ENCODE measurements at places on chromosomes 6 and 20. TPM values are rescaled to one million over a fixed set of nuclear protein-coding genes. Genes with fewer than 3 reads are reported as not detected.

The NR2E1 gene
- not detected for total RNA-seq

The SNAI1 gene
- total RNA-seq, result 1.8 TPM

The CLPSL1 gene
- total RNA-seq, result not detected

The TNFRSF21 gene
- 2.1 TPM for total RNA-seq

The VPS52 gene
- total RNA-seq, result 42.7 TPM

- DNase-seq, result no peak
These were observed 734 bp upstream of the WFDC13 start for GRCh38 chr20:45701104-45701503.

- no peak for DNase-seq
These were observed 11.6 kb upstream of the CLVS2 start for GRCh38 chr6:122984393-122984792.

- peak; percentile 51 for DNase-seq
These were observed 144.3 kb upstream of the TAB2 start for GRCh38 chr6:149173222-149173621.

GRCh38 chr6:157879873-157880254, 56.8 kb downstream of the SNX9 start:
- no peak for DNase-seq

DNA sequence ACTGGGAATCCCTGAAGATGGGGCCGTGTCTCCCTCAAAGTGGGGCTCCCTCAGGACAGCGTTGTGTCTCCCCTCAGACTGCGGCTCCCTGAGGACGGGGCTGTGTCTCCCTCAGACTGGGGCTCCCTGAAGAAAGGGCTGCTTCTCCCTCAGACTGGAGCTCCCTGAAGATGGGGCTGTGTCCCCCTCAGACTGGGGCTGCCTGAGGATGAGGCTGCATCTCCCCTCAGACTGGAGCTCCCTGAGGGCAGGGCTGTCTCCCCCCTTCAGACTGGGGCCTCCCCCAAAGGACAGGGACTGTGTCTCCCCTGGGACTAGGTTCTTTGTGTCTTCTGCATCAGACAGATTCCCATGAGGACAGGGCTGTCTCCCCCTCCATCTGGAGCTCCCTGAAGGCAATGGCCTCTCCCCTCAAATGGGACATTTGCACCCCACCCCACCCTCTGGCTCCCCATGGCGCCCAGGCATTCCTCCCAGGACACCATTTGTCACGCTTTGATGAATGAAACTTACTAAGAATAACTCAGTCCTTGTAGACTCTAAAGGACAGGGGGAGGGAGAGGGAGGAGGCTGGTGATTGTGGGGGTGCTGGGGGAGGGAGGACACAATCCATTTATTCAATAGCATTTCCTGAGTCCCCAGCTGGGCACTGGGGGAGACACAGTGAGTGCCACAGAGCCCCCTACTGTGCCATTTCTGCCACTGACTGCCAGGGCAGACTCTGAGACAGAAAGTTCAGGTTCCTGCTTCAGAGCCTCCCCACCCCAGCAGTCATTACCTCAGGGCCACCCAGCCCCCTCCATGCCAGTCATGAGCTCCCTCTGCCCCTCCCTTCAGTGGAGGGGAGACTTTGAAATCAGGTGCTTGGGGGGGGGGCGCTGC, 122.4 kb downstream of the MRPL14 start:
- DNase-seq, result peak; percentile 82

DNA sequence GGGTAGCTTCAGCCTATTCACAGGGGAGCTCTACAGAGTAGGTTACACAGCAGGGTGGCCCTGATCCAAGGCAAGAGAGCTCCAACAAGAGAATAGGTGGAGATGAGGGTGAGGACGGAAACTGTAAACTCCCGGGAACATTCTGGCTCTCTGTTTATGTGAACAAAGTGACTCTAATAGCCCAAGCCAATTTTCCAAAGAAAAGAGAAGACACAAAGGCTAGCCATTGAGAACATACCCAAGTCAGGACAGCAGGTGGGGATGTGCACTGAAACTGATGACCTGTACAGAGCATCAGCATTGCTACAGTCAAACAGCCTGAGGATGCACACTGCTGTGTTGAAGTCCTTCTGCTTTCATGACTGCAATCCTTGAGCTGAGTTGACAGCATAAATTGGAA, 136.0 kb upstream of the TOP1 start:
- DNase-seq, result no peak

DNA sequence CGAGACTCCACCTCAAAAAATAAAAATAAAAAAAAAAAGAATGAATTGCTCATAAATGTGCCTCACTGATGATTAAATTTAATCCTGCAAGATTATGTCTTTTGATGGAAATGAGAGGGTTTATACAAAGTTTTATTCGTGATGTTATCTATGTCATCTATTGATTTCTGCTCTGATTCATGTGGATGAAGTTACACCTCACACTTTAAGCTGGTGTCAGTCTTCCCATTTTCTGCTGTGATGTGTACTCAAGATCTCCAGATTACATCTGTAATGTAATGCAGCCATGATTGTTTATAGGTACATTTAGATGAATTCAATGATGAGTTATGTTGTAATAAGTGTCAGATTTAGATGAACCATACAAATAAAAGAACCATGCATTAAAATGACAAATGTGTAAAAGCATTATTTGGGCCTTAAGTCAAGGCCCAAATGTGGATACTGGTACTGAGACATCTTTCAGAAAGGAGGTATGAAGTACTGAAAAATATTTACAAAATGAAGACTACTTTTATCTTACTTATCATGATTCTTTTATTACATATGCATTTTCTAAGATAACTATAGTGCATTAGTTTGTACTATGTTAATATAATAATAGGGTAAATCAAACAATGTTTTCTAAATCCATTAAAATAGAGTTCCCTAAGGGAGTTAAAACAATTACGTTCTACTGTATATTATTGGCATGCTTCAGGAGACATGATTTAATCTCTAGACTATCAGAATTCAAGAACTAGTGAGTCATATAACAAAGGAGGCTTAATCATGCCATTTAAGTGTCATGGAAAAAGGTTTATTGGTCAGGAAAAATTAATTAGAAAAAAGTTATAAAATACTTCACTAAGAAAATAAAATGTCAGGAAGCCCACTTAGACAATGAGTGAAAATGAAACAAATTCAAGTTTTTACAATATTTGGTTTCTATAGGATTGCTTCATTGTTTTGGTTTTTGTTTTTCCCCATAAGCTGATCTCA, 34.5 kb downstream of the HCRTR2 start:
- no peak for DNase-seq

DNA sequence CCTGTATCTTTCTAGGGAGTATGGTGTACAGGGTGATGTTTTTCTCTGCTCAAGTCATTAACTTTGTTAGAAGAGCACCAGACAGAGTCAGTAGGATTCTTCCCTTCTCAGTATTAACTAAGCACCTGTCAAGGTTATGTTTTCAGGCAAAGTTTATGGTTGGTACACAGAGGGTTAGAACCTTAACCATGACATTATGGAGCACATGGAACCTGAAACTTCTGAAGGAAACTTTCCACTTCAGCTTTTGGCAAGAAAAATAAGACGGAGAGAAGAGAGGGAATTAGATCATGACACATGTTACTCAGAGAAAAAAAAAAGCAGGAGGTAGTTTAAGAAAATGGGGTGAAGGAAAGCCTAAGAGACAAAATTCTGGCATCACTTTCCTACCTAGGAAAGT, 112.9 kb upstream of the PDE7B start:
- DNase-seq, result no peak

DNA sequence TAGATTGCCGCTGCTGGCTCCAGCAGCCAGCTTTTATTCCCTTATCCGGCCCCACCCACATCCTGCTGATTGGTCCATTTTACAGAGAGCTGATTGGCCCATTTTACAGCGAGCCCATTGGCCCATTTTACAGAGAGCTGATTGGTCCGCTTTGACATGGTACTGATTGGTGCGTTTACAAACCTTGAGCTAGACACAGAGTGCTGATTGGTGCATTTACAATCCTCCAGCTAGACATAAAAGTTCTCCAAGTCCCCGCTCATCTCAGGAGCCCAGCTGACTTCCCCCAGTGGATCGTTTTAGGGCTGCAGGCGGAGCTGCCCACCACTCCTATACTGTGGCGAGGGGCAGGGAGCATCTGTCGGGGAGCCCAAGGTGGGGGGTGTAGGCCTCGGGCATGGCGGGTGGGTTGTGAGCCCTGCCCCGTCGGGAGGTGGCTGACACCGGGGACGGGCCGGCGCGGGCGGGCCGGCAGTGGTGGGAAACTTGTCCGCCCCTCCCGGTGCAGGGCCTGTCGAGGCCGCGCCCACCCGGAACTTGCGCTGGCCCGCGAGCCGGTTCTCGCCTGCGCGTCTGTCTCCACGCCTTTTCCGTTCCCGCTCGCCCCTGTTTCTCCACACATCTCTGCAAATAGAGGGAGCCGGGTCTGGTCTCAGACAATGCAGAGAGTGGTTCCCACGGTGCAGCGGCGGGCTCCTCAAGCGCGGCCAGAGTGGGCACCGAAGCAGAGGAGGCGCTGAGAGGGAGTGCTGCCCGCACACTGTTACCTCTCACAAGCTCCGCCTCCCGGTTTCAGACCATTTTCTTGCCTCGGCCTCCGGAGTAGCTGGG, 86.1 kb upstream of the STMND1 start:
- no peak for DNase-seq

- no peak for DNase-seq
These were observed 12.2 kb downstream of the SAYSD1 start for GRCh38 chr6:39102821-39103136.

- DNase-seq, result no peak
These were observed 7.3 kb upstream of the SIRPG start for GRCh38 chr20:1664911-1665310.

- no peak for DNase-seq
These were observed 774.3 kb downstream of the PHF3 start for GRCh38 chr6:64409948-64410347.

GRCh38 chr20:16978497-16978896, 230.3 kb downstream of the OTOR start:
- DNase-seq, result no peak

All from osteoblast (primary cell).